ENCODE measurements at places on chromosomes 7 and 10.

GRCh38 chr10:110241841-110242240 is 34.4 kb downstream of the MXI1 start:
- no peak for ATAC-seq

DNA sequence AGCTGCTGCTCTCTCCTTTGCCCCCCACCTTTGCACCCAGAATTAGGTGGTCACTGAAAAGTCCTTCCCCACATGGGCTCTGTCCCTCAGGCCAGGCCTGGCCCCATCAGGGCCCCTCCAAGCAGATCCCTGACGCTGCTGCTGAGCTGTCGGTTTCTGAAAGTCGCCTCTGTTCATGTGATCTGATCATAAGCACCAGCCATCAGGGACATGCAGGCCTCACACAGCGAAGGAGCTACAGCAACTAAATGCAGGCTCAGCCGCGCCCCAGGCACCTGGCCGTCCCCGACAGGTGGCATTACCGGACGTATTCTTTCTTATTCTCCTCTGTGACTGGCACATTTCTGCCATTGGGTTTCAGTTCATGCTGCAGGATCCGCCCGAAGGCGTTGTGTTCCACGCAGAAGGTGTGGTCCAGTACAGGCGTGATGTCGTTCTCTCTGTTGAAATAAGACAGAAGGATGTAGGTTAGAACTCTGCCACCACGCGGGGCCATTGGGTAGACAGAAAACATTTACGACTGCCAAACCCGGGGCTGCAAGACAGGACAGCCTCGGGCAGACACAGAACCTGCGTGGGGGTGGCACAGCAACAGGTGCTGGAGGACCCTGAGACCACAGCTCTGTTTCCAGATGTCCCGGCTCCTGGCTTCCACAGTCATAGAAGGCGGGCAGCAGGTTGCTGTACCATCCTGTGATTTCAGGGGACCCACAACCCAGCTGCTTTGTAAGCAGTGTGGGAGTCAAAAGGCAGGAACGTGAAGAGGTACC is 105.6 kb downstream of the SMURF1 start:
- no peak for ATAC-seq

DNA sequence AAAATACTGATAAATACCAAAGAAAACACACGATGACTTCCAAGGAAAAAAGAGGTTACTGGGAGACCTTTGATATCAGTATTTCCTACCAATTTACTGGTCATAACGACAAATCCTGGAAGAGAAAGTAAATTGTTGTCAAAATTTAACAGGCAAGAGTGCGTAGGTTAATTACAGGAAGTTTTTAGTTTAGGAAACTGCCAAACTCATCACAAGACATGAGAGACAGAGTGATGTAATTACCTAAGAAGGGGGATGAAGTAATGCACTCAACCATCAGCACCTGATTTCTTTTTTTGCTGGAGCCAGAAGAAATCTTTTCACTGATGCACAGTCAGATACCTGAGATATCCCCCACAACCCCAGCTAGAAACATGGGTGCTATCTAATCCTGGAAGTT is 16.8 kb downstream of the MACC1 start:
- no peak for ATAC-seq

DNA sequence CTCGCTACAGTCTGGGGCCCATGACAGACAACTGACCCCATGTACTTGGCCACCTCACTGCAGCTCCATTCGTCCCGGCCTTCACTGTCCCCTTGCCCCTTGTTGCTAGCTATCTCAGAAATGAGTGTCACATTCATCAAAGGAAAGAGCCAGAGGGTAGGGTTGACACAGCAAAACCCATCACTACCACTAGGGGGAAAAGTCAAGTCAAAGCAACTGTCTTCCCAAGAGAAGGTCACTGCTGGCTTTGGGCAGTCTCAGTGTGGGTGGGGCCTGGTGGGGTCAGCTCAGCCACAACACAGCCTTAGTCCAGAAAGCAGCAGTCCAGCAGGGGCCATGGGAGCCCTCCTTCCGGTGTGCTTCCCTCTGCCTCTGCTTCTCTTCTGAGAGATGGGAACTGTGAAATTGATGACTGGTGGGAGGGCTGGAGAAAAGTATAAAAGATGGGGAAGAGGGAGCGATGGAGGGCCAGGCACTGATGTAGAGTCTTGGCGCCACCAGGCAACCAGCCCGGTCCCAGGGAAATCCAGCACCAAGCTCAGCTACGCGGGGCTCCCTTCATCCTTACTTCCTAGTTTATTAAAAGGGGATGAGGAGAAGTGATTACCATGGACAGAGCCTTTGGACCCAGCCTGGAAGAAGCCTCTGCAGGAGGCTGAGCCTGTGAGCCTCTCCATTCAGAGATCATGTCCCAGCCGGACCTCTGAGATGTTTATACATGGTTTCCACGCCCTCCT is 58.0 kb downstream of the PLXNA4 start:
- ATAC-seq, result no peak

GRCh38 chr7:35430547-35431153 is 176.8 kb upstream of the TBX20 start:
- ATAC-seq, result no peak

DNA sequence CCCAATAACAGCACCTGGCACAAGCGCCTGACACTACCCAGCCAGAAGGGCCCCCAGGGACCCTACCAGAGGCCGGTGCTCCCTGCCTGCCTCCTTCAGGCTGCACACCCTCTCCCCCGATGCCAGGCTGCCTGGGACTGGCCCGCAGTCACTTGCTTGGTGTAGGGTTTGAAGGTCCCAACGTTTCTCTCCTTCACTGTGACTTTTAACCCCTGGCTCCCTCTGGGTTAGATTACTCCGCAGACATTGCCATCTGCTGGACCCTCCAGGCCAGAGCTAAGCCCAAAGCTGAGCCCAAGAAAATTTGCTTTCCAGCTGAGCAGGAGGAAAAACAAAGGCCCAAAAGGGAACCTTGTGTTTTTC is 6.9 kb downstream of the CDHR1 start:
- no peak for ATAC-seq
